ENCODE measurements at places on chromosomes 11 and 22.

DNA sequence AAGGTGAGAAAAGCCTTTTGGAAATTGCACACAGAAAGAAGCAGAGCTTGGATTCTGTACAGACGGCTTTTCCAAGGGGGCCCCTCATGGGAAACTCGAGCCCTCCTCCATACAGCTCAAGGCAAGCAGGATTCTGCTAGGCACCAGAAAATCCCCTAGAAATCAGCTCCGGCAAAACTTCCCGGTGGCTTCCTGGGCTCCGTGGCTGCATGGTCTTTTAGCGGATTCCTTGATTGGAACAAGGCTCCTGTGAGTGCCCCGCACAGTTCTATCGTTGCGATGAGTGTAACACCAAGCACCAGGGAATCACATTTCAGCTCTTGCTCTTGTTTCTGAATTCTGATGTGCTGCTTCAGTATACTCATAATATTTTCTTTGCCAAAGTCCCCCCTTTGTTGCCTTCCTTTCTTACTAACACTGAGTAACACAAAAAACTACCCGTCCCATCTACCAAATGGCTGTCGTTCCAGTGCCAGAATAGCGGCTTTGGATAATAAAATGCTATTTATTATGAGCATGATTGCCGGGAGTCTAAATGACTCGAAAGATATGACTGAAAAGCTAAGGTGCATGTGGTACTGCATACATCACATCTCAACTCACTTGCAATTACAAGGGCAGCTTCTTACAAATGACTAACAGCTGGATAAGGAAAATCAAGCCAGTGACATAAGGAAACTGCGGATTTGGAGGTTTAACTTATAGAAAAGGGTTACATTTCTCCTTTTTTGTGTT, 494.1 kb downstream of the DLG2 start:
- no peak for DNase-seq

GRCh38 chr11:14255238-14255534, 103.8 kb downstream of the RRAS2 start:
- DNase-seq: no peak

- peak; percentile 90 for DNase-seq
Observed at GRCh38 chr11:114036147-114036811, 23.2 kb upstream of the ZBTB16 start.

DNA sequence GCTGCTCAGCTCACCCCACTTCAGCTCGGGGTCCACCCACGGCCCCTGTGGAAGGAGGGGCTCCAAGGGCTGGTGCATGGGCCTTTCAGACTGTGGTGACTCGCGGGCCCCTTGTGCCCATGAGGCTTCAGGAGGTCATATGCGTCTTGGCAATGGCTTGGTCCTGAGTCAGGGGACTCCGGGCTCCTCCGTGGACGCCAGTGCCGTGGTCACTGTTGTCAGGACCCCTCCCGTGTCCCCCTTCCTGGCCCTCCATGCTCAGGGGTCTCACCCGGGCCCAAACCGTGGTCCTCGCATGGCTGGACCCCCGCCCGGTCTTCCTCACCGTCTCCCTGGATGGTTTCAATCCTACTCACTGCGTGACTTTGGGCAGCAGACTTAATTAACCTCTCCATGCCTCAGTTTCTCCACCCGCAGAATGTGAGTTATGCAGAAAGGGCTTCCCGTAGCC, 436.4 kb downstream of the TBC1D22A start:
- DNase-seq: peak; percentile 48

DNA sequence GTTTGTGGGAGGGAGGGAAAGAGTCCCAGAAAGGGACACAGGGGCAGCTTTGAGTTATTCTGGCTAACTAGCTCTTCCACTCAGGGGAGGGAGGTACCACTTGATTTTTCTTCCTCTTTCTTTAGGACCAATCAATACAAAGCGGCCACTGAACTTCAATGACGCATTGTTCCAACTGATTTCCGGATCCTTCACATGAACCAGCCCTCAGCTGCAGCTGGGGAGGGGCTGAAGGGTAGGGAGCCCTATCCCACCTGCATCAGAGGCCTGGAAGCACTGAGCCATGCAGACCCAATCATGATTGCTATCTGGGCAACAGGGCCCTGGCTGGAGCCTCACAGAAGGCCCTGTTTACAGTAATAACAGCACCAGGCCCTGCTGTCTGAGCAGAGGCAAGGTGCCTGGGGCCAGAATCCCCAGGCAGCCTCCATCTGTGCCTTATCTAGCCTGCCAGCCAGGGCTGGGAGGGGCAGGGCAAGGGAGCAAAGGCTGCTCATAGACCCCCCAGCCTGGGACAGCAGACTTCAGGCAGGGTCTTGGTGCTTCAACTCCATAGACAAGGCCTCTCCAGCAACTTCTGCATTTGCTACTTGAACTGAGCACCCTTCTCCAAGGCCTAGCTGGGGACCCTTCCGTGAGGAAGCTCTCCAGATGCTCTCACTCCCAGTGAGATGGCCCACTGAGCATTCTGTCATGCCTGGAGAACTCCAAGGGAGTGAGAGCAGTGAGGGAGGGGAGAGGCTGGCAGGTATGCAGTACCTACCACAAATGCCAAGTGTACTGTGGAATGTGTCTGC, 22.5 kb downstream of the CLPB start:
- no peak for DNase-seq

DNA sequence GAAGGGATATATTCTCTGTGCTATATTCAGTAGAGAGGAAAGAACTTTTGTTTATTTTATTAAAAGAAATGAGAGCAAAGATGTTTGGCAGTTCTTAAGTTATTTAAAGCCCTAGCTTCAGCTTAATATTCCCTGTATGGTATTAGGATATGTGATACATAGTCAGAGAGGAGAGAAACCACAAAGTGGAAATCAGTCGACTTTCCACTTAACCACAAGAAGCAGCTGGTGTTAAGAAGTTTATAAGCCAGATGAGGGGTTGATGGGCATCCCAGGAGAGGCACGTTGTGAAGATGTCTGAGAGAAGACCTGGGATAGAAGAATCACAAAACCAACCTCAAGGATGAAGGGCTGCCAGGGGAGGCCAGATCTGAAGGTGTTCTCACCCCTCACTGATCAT, 23.3 kb upstream of the PHF21B start:
- no peak for DNase-seq

DNA sequence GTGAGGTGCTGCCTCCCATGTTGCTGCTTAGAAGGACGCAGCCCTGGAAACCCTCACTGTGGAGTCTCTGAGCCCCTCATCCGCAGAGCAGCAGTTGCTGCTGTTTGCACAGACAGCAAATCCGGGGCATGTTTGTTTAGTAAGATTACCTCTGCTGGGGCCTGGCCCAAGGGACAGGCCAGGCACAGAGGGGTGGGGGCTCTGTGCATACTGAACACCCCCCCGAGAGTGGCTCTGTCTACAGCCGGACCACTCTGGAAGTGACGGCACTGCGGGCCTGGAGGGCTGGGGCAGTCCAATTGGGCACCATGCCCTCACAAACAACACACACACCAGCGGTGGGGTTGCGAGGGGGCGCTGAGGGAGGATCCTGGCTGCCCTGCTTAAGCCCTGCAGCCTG, 22.9 kb upstream of the CCDC188 start:
- DNase-seq: no peak

DNA sequence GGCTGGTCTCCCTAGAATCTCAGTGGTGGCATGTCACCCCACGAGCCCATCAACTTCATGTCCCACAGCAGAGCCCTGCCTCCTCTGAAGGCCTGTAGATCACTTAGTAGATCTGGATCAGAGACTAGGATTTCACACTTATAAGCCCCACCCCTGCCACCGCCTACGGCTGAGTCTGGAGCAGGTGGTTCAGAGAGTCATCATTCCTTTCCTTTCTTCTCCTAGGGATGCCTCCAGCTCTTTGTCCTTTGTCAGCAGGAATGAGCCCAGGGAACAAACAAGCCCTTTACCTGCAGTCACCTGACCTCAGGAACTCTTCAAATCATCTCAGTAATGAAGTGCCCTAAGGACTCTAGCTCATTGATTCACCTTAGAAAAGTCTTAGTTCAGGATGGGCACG, 37.8 kb downstream of the SCGB1A1 start:
- DNase-seq: no peak

All from suprapubic skin (tissue), 4 donors.